T-helper 9 cell (primary cell): ENCODE measurements at places on chromosomes 16 and 17.

DNA sequence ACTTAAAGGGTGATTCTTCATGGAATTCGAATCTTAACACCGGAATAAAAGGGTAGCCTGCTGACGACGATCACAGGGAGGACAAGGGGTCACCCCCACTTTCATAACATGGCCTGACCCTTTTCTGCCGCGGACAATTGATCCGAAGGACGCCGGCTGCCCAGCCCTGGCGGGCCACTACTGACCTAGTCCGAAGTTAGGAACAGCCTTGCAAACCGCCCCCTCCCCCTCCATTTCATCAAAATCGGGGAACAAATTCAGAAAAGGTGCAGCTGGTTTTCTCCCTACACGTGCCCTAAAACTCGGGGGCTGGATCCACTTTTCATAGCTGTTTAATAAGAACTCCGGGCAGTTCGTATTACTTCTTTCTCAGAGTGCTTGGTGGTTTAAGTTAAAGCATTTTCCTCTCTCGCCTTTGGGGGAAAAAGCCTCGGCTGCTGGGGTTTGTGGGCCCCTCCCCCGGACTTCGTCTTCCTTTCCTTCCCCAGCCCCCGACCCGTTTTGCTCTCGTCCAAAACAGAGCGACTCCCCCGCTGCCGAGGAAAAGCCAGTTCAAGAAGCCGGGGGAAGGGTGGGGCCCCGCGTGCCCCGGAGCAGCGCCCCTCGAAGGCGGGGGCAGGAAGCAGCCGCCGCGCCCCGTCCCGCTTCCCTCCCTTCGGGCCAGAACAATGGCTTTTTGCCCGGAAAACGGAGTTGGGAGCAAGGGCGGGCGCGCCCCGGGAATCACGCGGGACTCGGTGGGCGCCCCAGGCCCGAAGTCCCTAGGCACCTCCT, 641 bp upstream of the CBX2 start:
- DNase-seq = no peak

GRCh38 chr16:72939247-72939646, 108.7 kb downstream of the ZFHX3 start:
- no peak for DNase-seq

- DNase-seq = no peak
Observed at GRCh38 chr16:6377956-6378355, 954.7 kb upstream of the RBFOX1 start.

GRCh38 chr16:30924076-30924912, 922 bp downstream of the FBXL19 start:
- DNase-seq = no peak

GRCh38 chr16:2236337-2237101, at the start of gene DNASE1L2:
Gene DNASE1L2, plus strand, starts transcription at chr16:2236444. Its CDS starts 373 bp downstream, at chr16:2236817.
- no peak for DNase-seq

GRCh38 chr17:21816592-21817567, 124.6 kb downstream of the KCNJ18 start:
- DNase-seq = no peak
